ENCODE measurements at places on chromosomes 6 and 20.

- DNase-seq = no peak
Measured at GRCh38 chr6:51337277-51337676, 518.6 kb downstream of the TFAP2B start.

DNA sequence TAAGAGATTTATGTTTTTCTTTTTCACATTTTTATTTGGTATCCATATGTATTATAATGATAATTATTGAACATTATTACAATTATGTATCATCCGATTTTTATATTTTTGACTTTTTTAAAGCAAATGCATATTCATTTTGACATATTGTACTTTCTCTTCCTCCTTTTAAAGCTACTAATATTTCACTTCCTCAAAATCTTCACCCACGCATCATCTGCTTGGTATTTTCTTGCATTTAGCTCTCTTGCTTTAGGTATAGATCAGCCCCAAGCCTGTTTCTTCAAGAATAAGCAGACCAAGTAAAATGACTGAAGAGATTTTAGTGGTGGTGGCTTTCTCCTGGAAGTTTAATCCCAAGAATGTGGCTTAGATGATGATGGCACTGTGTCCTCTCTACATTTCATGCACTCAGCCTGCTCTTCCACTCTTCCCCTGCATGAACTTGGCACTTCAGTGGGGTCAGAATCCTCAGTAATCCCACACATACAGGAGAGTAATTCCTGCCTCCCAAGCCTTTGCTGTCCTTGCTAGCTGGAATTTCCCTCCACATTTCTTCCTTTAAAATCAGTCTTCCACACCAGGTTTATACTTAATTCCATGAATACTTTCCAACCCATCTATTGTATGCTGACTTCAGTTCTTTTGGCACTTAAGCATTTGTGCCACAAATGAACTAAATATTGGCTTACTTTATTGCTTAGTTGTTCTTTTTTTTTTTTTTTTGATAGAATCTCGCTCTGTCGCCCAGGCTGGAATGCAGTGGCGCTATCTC, 8.2 kb downstream of the NCOA7 start:
- DNase-seq = no peak

- no peak for DNase-seq
Measured at GRCh38 chr20:61170496-61171320, 81.4 kb upstream of the CDH4 start.

DNA sequence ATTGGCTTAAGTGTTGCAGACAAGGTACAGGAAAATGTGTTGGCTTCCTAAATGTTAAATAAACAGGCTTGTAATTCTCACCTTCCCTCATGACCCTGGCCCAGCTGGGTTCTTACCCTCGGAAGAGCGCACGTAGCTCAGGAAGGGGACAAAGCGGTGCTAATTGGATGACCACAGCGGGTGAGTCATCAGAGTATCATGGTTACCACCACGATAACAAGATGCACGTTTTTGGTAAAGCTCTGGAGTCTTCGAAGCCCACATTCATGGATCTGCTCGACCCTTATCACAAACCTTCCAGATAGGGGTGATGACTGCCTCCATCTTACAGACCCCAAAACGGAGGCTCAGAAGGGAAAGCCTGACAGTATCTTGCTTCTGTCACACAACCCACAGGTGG, 32.8 kb downstream of the APCDD1L start:
- DNase-seq = no peak

GRCh38 chr6:4774715-4775493, 1.3 kb upstream of the CDYL start:
- DNase-seq = peak; percentile 2

- no peak for DNase-seq
Measured at GRCh38 chr20:33133373-33133941, 34.5 kb upstream of the BPIFA2 start.

DNA sequence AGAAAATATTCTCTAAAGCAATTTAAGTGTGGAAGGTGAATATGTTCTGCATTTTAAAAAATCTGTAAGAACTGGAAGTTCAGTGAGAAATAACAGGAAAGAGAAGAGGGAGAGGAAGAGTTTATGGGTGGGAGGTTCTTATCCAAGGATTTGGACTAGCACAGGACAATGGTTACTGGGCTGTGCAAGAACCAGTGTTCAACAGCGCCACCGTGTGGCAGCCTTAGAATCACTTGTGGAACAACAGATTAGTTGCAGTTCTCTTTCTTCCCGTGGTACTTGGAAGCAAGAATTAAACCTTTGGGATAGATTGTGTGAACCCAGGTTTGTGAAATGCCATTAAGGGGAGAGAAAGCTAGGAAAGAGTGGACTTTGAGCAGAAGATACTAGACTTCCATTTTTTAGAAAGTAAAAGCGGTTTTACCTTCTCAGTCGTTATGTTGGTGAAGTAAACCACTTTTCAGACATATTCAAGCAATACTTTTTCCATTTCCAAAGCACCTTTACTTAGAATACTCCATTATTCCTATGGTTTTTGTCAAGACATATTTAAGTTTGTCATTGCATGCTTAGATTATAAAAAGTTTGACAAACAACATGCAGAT, 436.7 kb downstream of the RNF144B start:
- DNase-seq = no peak

- no peak for DNase-seq
Measured at GRCh38 chr6:149052350-149053106, 265.0 kb upstream of the TAB2 start.

DNA sequence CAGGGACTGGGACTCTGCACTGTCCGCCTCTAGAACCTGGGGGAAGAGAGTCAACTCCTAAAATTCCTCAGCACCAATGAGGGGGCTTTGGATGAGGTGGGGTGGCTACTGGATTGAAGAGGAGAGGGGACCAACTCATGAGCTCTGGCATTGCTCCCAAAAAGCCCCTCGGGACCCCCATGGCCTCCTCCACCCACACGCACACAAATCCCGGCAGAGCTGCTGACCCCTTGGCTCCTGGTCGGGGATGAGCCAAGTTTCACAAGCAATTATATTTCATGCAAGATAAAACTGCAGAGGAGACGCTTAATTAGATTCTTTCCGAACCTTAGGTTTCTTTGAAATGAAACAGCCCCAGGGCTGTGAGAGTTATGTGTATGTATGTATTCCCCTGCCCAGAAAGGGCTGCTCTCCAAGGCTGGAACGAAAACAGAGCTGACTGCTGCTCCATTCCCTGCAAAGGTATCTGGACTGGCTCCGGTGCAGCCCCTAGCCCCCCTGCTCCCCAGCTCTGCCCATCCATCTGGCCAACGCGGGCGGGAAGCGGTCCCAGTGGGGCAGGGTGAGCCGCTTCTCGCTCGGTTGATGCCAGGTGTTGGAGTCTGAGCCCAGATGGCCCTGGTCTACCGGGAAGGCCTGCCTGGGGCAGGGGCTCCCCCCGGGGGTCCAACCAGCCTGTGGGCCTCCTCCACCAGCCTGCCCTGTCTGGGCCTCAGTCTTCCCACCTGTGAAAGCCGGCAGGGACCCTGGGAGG, 46.8 kb upstream of the STX16 start:
- DNase-seq = no peak

- no peak for DNase-seq
Measured at GRCh38 chr6:33168639-33169038, 23.6 kb downstream of the COL11A2 start.

GRCh38 chr20:61875221-61875885, 190.3 kb downstream of the TAF4 start:
- no peak for DNase-seq

GRCh38 chr20:34018166-34018565, 24.5 kb downstream of the RALY start:
- no peak for DNase-seq

GRCh38 chr6:145315982-145316600, 419.2 kb downstream of the EPM2A start:
- DNase-seq = no peak

GRCh38 chr6:156554160-156554559, 223.0 kb upstream of the ARID1B start:
- no peak for DNase-seq

- no peak for DNase-seq
Measured at GRCh38 chr6:52108128-52108527, 20.7 kb upstream of the PKHD1 start.

DNA sequence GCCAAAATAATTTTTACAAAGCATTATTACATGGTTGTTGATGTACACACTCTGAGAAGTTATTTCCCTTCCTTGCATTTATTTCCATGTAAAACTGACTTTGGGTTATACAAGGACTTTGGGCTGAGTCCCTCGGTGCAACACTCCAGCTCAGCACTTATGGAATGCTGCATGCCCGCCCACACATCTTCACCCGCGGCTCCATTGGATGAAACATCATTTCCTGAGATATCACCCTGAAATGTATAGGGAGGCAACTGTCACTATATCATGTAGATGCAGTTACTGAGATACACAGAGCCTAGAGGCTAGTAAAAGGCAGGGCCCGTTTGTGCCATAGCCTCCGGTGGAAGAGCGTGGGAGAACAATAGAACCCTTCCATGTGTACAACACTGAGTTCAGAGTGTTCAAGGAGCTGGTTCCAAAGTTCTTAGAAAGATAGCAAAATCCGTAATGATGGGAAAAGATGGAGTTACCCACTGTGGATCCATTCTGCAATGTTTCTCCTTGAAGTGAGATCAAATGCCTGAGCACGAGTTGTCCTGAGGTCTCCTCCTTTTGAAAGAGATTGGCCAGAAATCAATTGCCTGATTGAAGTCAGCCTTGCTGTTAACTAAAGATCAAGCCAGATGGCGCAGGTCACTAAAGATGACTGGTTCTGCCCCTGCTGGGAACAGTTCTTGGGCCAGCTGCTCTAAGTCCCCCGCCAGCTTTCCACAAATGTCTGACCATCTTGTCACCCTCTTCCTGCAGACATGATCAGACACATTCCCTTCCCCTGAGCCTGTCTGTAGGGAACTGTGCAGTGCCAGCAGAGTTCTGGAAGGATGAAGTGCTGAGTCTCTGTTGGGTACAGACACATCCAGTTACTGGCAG, 100.9 kb upstream of the IYD start:
- no peak for DNase-seq

DNA sequence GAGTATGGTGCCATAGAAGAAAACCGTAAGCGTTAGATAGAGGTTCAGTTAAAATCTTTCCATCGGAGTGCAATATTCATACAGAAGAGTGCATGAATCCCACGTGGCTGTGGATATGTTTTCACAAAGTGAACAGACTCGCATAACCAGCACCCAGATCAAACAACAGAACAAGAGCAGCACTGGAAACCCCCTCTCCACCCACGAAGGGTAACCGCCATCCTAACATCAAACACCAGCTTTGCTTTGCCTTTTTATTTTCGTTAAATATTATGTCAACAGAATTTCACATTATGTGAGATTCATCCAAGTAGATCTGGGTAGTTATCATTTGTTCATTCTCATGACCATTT, 4.7 kb downstream of the GTSF1L start:
- no peak for DNase-seq

GRCh38 chr6:32943864-32944649, 3.2 kb upstream of the HLA-DMB start:
- no peak for DNase-seq

GRCh38 chr20:45036044-45036755, 64.7 kb downstream of the KCNS1 start:
- DNase-seq = no peak

GRCh38 chr6:136347847-136348246, 58.2 kb upstream of the BCLAF1 start:
- DNase-seq = no peak

- no peak for DNase-seq
Measured at GRCh38 chr20:38373231-38373867, 27.1 kb downstream of the LBP start.

DNA sequence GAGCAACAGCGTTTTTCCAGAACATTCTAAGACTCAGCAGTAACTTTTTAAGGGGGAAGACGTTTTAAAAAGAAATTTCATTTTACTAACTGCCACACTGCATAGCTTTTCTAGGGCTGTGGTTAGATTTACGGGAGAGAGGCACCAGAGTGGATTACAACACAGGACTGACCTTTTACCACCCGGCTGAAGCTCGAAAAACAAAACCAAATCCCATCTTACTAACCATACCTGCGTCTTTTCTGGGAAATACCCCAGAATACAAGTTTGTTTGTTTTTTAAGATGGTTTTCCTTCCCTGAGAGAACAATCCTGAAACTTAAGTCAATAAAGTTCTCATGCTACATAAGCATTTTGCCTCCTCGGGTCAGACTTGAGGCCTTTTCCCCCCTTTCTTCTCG, 209.3 kb upstream of the SOX4 start:
- no peak for DNase-seq

GRCh38 chr6:114419175-114419574, 76.4 kb upstream of the HS3ST5 start:
- DNase-seq = no peak

GRCh38 chr20:22213271-22213670, 371.1 kb downstream of the FOXA2 start:
- DNase-seq = no peak

- DNase-seq = no peak
Measured at GRCh38 chr20:52263757-52264156, 72.2 kb upstream of the ZFP64 start.

- DNase-seq = no peak
Measured at GRCh38 chr6:56660381-56660730, 17.7 kb upstream of the DST start.

- no peak for DNase-seq
Measured at GRCh38 chr20:46021361-46022359, 7.4 kb upstream of the SLC12A5 start.

DNA sequence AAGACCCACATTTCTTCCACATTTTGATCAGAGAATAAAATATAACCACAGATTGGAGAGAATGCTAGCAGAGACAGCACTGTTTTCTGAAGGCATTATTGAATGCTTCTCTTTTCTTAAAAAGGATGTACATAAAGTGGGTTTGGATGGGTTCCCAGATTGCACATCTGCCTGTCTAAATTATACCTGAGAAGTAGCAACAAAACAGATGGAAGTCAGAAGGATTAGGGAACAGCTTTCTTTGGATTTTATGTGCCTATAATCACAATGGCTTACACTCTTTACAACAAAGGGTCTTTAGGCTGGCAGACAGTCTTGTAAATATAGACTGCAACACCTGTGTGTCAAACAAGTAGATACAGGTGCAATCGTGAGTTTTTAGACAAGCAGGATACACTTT, 622.2 kb upstream of the MANEA start:
- DNase-seq = no peak

GRCh38 chr6:157497579-157497978, 116.6 kb downstream of the ZDHHC14 start:
- DNase-seq = no peak

GRCh38 chr6:14799928-14800327, 445.9 kb upstream of the JARID2 start:
- no peak for DNase-seq

DNA sequence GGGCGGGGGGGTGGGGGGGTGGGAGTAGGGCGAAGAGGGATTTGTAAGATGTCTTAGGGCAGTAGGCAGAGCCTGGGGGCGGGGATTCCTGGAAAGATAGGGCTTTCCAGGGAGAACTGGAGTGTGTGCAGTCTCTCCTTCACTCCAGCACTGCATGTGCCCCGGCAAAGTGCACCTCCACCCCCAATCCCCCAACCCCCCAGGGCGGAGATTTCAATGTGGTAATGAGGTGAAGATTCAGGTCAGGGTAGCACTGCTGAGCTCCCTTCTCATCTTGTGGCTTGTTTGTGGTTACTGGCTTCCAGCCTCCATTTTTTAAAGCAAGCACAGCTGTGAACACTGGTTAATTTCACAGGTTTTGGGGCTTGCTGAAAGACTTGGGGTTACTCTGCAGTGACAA, 5.9 kb downstream of the TMEM239 start:
- no peak for DNase-seq

- no peak for DNase-seq
Measured at GRCh38 chr20:62719250-62719935, 10.8 kb downstream of the NTSR1 start.

- DNase-seq = no peak
Measured at GRCh38 chr20:37366743-37367142, 20.8 kb downstream of the SRC start.

All from stimulated activated CD8-positive, alpha-beta memory T cell treated with anti-CD3 and anti-CD28 coated beads, Interleukin-7, amount 100 ng/mL, for 1 hour (primary cell).